B cell (primary cell): ENCODE measurements at places on chromosomes 7 and 10.

- DNase-seq: no peak
These were observed 119.1 kb downstream of the HIP1 start for GRCh38 chr7:75619636-75620035.

DNA sequence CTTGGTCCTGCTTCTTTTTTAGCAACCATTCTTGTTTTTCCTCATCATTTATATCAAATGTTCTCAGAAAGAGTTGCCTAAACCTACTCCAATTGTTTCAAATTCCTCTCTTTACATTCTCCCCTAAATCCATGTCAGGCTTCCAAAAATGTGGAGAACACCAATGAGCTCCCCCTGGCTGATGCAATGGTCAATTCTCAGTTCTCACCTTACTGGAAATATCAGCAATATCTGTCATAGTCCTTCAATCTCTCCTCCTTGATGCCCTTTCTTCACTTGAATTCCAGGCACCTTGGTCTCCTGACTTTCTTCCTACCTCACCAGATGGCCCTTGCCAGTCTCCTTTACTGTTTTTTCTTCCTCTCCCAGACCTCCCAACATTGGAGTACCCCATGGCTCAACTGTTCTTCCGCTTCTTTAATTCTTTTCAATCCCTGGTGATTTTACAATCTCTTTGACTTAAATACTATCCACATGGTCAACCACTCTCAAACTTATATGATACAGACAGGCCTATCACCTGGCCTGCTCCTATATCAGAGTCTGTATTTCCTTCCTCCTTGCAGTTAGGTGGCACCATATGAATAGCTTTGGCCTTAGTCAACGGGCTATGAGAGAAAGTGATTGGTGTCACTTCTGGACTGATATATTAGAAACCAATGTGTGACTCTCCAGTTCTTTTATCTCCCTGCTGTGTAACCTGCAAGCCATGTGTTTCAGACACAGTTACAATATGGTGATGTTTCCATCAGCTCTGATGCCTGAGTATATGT is 47.4 kb upstream of the CAV2 start:
- no peak for DNase-seq

- no peak for DNase-seq
These were observed 150.2 kb upstream of the PRSS58 start for GRCh38 chr7:142407939-142408570.

- DNase-seq: no peak
These were observed 676.9 kb downstream of the GATA3 start for GRCh38 chr10:8731121-8732095.

DNA sequence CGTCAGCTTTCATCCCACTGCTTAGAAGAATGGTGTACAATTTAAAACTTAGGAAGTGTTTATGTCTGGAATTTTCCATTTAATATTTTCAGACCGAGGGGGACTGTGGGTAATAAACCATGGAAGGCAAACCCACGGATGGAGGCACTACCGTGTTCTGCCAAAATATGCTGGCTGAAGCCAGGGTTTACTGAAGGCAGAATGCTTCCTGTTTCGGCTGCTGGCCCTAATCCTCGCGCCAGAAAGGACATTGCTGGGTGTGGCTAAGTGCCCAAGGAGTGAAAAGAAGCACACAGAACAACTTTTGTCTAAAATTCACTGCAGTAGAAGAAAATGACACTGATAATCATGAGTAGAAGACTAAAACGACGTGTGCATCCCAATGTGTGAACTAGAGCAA is 32.3 kb downstream of the PITRM1 start:
- no peak for DNase-seq

- no peak for DNase-seq
These were observed 24.4 kb upstream of the ZNF273 start for GRCh38 chr7:64878684-64879083.
